ENCODE measurements at places on chromosomes 11 and 22.

- DNase-seq, result peak; percentile 99
Observed at GRCh38 chr11:694563-695287, at the start of gene DEAF1. DEAF1 (minus strand) TSS chr11:695222; CDS start chr11:695047, 175 bp downstream.

DNA sequence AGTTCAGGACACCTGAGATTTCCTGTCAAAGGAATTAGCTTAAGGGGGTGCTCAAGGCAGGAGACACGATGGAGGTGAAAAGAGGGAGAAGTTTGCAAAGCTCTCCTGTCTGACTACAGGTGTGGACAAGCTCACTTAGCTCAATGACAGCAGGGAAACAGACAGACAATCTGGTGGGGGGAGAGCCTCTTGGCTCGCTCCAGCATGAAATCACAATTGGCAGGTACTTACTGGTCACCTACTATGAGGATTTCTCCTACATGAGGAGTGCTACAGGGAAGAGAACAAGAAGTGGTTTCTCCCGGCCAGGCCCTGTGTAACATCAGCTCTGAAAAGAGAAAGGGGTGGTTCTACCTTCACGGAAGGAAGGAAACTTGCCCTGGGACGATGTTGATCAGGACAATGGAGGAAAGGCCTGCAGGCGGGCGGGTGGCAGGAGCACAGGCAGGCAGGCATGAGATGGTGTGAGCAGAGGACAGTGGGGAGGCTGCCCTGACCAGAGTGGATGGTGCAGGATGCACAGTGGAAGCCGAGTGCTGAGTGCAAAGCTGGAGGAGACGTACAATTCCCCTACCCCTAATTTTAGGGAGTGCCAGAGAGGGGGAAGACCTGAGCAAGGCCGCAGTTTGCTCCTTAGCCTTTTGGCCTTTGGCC lies 57.9 kb upstream of the CRTAM start:
- DNase-seq, result no peak

DNA sequence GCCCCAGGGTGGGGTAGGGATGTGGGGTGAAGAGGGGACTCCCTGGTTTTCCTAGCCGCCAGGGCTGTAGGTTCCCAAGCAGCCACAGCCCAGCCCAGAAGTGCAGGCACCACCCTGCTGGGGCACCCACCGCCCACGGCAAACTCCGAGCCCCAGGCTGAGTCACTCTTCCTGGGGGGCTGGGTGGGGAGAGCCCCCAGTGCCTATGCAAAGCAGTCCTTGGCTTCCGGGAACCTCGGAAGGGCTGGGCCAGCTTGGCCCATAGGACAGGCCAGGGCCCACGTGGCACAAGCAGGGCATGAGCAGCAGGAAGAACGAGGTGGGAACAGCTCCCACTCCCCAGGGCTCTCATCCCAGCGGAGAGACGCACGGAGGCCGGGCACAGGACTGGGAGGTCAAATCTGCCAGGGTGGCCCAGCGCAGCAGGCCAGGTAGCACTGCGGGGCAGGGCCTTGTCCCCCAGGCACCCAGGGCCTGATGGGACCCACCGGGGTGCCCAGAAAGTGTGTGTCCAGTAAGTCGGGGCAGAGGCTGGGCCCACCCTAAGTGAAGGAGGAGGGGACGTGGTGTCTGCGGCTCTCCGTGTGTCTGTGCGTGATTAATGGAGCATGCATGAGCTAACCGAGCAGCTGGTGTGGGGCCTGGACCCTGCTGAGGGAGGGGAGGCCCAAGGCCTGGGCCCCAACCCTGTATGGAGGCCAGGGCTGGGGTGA lies 4.6 kb upstream of the IL17REL start:
- no peak for DNase-seq

GRCh38 chr11:110830747-110831146 lies 118.5 kb upstream of the ARHGAP20 start:
- DNase-seq, result no peak

GRCh38 chr11:134598368-134598767 lies 186.3 kb upstream of the B3GAT1 start:
- DNase-seq, result no peak

DNA sequence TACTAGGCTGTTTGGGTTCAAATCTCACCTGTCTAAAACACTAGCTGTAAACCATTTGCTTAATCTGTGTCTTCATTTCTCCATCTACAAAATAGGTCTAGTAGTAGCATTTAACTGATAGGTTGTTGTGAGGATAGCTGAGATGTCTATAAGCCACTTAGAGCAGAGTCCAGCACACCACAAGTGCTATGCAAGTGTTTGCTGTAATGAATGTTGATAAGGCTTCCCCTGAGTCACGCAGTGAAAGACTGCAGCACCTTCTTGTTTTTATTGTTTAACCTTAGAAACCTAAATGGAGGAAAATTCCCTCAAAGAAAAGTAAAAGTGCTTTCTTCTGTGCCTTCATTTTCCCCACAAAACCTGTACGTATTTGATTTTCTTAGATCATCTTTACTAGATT lies 23.1 kb upstream of the LDHA start:
- no peak for DNase-seq

GRCh38 chr11:61793083-61793828 lies 545 bp downstream of the FEN1 start:
- no peak for DNase-seq

- DNase-seq, result no peak
Observed at GRCh38 chr22:25569983-25570382, 5.5 kb downstream of the GRK3 start.

DNA sequence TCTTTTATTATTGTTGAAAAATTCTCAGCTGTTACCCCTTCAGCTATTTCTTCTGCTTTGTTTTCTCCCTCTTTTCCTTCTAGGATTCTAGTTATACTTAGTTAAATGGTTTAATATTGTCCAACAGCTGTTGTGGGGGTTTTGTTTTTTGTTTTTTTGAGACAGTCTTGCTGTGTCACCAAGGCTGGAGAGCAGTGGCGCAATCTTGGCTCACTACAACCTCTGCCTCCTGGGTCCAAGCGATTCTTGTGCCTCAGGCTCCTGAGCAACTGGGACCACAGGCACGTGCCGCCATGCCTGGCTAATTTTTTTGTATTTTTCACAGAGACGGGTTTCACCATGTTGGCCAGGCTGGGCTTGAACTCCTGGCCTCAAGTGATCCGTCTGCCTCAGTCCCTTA lies 12.7 kb downstream of the SDHAF2 start:
- no peak for DNase-seq

GRCh38 chr11:124586238-124586860 lies 16.6 kb downstream of the OR8A1 start:
- peak; percentile 24 for DNase-seq

DNA sequence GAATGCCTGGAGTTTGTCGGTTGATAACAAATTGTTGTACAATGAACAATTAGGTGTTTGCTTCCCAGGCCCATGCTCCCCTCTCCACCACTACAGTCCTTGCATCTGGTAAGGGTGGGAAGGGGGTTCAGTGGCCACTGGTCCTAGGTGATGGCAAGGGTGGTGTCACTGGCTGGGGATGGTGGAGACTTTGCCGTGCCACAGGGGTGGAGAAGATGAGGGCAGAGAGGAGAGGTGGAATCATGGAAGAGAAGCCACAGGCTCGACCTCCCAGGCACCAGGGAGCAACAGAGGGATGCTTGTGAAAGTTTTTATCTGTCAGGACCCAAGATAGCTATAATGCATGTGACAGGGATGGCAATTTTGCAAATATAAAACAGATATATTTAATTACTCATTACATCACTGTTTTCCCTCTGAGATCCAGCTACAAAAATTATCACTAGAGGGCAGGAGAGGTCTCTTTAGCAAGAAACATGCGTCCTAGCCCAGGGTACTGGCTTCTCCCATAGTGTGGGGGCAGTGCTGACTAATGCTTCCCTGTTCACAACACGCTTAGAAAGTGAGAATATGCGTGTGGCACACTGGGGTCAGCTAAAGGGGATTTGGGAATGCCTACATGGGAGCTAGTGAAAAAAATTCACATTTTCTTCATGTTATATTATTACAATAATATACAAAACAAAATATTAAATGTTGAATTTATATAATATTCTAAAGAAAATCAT lies 49.0 kb upstream of the AMPD3 start:
- DNase-seq, result peak; percentile 71

- DNase-seq, result no peak
Observed at GRCh38 chr11:19546325-19546724, 166.3 kb upstream of the NAV2 start.

DNA sequence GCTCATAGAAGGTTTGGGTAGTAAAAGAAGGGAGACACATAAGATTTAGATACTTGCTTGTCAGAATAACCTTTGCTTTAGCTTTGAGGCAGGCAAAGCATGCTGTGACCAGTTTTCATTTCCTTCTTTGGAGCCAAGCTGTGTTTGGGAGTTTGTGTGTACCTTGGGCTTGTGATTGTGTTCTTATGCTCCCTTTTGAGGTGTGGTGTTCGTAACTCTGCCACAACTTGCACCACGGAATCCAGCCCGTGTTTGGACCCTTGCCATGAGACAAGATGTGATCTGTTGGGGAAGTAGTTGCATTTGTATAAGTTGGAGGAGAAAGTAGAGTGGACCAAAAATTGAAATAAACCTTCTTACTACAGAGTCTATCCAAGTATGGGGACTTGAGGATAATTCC lies 34.0 kb downstream of the BMAL1 start:
- DNase-seq, result no peak

DNA sequence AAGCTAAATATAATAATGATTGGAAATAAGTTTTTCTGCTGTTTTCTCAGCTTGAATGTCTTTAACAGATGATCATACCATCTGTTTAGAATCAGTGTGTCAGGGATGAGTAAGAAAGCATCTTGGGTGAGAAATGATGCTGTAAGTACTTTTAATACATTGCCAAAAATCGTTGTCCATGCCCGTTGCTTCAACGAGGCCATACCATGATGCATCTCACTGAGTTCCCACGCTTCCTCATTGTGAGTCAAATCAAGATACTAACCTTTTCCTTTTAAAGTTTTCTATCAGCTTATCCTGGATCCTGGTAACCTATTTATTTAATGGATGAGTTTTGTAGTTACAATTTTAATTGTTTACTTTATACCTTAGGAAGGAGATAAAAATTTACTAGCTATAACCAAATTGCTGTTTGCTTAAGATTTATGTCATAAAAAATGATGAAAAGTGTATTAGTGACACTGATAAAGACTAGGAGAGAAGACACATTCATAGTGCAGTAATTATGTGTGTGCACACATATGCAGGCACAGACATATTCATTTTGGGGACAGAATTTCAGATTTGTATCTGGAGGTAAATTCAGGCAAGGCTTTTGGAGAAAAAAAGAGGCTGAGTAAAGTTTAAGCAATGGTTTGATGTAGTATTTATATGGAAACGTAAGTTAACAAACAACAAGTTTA lies 154.8 kb downstream of the UVRAG start:
- no peak for DNase-seq

- DNase-seq, result no peak
Observed at GRCh38 chr11:115700981-115701875, 197.0 kb upstream of the CADM1 start.

DNA sequence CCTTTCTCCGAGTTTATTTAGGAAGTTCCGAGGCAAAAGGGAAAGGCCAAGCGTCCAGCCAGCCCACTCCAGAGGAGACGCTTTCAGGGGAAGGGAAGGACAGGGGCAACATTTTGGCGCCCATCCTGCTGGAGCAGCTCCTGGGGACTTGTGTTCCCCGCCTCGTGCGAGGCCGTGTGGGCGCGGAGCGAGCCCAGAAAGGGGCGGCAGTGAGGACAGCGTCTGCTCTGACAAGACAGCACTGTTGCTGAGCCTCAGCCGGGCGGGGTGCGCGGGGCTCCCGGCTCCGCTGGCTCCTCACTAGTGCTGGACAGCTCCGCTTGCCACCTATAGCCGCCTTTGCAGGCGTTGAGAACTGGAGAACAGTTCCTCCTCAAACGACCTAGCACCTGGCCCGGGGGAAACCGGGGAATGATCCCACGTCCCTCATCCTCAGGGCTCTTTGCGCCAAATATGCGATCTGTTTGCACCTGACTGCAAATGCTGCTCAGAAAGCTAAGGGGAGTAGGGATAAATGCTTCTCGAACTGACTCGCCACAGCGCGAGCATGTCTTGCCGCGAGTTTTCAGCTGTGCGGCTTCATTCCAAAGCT lies 722 bp upstream of the GUCY1A2 start:
- no peak for DNase-seq

- no peak for DNase-seq
Observed at GRCh38 chr11:73234471-73235181, 16.5 kb downstream of the P2RY2 start.

DNA sequence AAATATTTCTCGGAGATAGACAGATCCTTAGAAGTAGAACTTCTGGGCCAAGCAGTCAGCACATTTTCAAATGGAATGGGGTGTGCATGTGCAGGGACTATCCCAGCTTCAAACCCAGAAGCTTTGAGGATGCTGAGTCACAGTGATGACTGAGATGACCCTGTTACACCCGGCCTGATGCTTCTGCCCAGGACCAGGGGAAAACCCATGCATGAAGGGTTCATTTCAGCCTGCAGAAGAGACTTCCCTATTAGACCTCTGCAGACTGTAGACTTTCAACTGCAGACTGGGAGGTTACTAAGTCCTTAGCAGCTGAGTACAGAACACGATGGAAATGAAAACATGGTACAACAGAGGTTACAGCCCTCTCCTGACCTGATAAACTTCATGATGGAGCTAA lies 3.6 kb upstream of the OR2AT4 start:
- peak; percentile 27 for DNase-seq

DNA sequence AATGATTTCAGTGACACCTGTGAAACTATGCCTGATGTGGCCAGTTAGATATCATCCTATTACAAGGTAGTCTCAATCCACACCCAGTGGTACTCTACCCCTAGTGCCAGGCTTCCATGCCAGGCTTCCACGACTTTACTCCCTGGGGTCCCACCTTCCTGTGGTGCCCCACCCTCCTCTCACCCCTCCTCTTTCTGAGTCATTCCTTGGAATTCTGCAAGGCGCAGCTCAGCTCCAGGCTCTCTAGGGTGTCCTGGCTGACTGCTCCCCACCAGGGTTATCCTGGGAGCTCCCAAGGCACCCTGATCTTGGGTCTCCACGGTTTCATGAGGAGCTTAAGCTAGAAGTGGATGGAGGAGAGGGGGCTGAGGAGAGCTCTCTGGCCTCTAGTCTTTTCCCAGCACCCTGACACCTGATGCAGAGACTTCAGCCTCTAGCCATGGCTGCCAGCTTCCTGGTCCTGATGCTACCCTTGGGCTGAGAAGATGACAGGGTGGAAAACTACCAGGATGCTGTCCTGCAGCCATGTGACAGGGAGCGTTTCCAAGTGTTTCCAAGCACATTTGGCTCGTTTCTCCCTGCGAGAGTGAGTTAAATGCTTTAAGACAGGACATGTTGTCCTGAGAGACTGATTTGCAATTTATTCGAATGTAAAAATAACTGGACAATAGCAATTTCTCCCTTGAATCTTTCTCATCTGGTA lies 1461.2 kb downstream of the TBC1D22A start:
- DNase-seq, result no peak

- DNase-seq, result no peak
Observed at GRCh38 chr11:15563054-15563453, 448.3 kb downstream of the INSC start.
